ENCODE measurements at places on chromosomes 5 and 9.
A peak's percentile ranks its signal among the peaks of the same experiment; 100 is the strongest.

DNA sequence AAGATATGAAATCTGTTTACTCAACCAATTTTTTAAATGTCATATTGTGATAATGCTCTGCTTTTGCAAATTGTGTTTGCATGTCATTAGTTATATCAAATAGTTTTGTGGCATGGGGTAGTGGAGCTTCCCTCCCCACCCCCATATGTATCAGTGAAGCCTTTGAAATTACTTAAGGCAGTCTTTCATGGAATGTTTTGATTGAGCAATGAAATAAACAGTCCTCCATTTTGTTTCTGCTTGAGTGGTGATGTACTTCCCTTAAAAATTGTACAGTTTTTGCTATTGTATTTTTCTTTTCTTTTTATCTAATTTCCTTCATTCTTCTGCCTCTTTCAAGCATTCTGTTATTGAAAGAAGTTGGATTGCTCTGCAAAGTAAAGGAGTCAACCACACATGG lies 3.5 kb downstream of the SOWAHA start:
- DNase-seq, result no peak

GRCh38 chr5:92409134-92409533 lies 1026.0 kb upstream of the ARRDC3 start:
- DNase-seq, result no peak

- no peak for DNase-seq
These were observed 18.6 kb upstream of the NKD2 start for GRCh38 chr5:989961-990530.

GRCh38 chr5:139912804-139913203 lies 117.2 kb downstream of the PSD2 start:
- DNase-seq, result no peak

DNA sequence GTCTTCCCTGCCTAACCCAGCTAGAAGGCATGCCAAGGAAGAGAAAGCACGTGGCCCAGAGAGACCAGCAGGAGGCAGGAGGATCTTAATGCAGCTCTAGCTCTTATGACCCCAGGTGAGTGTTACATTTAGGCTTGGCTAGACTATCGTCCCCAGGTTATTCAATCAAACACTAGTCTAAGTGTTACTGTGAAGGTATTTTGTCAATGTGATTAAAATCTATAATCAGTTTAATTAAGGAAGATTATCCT lies 483.7 kb downstream of the BNC2 start:
- DNase-seq, result no peak

- DNase-seq, result no peak
These were observed 10.4 kb upstream of the SPINK4 start for GRCh38 chr9:33229359-33230114.

GRCh38 chr5:179878222-179879002 lies 19.8 kb upstream of the MRNIP start:
- DNase-seq, result no peak

- no peak for DNase-seq
These were observed 4.9 kb upstream of the SCGB3A1 start for GRCh38 chr5:180596115-180596667.

GRCh38 chr9:119339056-119339455 lies 30.2 kb downstream of the BRINP1 start:
- DNase-seq, result no peak

- no peak for DNase-seq
These were observed 16.1 kb upstream of the TMED7 start for GRCh38 chr5:115641948-115642347.

GRCh38 chr9:6049798-6050197 lies 34.4 kb upstream of the RANBP6 start:
- DNase-seq, result peak; percentile 30

DNA sequence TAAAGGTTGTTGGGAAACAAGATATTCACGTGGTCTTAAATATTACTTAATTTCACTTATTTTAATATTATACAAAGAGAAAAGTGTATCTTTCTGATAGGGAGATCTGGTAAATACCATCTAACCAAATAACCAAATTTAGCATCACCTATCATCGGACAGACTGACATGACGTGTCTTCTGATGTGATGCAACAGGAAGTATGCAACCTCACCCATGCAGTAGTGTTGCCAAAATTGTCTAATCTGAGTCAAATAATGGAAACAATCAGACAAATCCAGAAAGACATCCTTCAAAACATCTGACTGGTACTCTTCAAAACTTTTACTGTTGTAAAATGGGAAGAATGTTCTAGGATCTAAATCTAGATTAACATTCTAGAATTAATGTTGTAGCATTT lies 148.0 kb downstream of the FGF1 start:
- no peak for DNase-seq

- no peak for DNase-seq
These were observed 9.4 kb upstream of the SPDL1 start for GRCh38 chr5:169574134-169574646.

DNA sequence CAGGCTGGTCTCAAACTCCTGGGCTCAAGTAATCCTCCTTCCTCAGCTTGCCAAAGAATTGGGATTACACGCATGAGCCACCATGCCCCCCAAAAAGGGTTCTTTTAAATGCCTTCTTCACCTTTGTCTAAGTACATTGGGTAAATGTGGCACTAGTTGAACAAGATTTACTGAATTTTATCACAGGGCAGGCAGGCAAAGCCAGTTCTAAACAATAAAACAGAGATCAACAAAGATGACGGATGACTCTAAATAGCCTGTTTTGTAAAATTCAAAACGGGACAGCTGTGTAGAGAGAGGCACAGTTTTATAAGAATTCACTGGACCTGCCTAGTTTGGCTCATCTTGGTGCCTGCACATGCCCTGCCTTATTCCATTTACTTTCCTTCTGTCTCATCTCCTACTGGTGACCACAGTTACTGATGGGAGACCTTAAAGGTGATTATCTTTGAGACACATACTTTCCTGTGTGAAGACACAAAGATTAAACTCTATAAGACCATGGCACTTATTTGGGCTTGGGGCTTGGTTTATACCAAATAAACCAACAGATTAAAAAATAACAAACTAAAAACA lies 149.6 kb upstream of the DMRT1 start:
- DNase-seq, result no peak

- no peak for DNase-seq
These were observed 163.8 kb downstream of the GADD45G start for GRCh38 chr9:89768650-89769071.

DNA sequence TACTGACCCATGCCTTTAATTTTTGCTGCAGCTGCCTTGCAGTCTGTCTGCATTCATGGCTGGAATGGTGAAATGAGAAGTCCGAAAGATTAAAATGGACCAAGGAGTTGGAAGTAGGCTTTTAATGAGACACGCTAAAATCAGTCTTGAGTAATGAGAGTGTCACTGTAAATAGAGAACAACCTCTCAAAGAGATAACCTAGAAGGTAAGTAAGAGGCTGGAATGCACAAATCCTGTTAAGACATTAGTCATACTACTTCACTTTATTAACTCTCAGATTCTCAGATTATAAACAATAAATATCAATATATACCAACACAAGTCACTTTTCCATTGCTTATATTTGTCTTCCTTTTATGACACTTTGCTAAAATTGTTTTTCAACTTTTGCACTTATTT lies 880.6 kb upstream of the C9orf72 start:
- DNase-seq, result no peak

DNA sequence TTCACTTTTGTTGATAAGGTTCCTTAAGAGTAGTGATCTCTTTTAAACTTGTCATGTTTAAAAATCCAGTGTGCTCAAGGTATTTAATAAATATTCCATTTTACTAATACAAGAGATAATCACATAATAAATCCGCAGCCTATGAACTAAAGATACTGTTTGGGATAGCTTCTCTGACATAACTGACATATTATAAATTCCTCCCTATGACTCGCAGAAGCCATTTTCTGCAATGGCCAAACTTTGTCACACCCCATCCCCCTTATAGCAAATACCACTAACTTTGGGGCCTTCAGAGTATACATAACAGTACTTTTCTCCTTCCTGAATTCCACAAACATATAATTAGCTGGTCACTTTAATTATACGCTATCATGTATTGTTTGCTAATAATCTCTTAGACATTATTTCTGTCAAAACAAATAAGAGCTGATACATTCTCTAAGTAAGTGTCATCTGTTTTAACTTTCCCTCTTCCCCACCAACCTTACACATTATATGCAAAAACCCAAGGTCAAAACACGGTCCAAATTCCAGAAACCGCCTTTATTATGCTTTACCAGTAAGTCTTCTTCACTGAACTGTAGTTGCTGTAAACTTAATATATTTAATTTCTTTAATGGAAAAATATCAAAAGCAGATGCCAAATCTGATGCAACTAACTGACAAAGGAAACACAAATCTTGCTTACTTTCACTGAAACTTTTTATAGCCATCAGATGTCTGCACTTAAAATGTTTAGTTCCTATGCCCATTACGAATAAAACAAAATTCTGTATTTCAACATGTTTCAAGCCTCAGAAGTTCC lies 971 bp downstream of the TMEM267 start:
- DNase-seq, result no peak

GRCh38 chr5:132433141-132433540 lies 57.4 kb downstream of the IRF1 start:
- no peak for DNase-seq

GRCh38 chr5:81425569-81425968 lies 31.6 kb upstream of the ACOT12 start:
- DNase-seq, result peak; percentile 8

DNA sequence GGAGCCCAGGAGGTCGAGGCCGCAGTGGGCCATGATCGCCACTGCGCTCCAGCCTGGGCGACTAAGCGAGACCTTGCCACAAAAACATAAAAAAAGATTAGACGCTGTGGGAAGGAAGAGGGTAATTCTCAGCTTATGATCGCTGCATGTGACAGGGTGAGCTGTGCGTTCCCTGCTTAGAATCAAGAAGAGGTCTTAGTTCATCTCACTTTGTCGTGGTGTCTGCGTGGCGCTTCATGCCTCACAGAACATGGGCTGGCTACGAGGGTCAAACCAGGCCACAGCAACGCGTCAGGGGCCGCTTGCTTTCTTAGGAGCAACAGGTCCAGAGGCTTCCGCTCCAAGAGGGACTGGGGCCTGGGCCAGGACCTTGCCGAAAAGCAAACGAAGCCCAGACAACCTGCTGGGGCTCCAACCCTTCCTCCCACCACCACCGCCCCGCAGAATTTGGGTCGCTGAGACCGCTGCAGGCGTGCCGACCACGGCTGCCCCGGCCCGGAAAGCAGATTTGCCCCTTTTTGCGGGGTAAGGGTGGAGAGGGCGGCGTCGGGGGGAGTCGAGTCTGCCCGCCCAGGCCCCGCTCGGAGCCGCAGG lies 10.0 kb upstream of the GRIN1 start:
- DNase-seq, result no peak

DNA sequence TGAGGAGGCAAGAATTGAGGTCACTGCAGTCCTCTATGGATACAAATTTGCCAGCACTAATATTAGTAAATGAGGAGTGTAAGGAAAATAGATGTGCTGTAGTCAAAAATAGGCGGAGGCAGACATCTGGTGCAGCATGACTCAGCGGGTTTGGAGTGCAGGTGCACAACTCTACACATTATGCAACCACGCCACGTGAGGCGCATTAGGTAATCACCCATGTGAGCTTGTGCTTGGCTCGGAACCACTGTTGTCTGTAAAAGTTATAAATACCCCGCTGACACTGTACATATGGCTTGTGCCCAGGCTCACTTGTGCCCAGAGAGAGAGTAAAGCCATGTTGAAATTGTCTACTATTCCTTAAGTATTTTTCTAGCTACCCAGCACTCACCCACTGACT lies 623.5 kb upstream of the NUDT12 start:
- DNase-seq, result no peak

DNA sequence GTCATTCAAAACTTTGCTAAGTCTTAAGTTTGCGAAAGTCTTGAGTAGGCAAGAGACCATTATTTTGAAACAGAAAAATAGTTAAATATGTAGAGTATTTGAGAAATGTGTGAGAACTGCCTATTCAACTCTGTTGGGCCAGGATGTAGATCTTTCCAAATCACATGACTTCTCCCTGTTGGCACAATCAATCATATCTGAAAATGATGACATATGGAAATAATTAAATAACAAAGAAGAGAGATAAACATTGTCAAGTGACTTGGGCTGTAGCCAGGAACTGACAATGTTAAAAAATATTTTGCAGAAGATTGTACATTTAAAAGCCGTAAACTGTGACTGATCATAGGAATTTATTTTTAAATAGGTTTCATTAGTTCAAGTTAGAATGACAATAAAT lies 104.6 kb upstream of the IL6ST start:
- no peak for DNase-seq

DNA sequence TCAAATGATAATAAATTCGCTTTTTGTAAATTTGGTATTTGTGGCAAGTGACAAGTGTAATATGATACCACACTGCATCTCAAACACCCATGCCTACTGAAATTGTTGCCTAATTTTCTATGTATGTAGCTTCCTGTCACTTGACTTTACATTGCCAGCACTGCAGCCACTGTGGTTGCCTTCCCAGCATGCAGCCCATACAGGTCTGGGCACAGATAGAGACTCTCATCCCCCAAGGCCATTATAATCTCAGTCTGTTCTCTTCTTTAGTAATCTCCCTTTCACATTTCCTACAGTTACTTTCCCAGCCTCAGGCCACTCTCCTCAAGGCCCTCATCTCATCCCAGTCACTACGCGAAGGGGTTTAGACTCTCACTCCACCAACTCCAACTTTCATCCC lies 1200.6 kb downstream of the PTPRD start:
- DNase-seq, result no peak

- no peak for DNase-seq
These were observed 30.9 kb downstream of the GLT6D1 start for GRCh38 chr9:135608294-135608998.

DNA sequence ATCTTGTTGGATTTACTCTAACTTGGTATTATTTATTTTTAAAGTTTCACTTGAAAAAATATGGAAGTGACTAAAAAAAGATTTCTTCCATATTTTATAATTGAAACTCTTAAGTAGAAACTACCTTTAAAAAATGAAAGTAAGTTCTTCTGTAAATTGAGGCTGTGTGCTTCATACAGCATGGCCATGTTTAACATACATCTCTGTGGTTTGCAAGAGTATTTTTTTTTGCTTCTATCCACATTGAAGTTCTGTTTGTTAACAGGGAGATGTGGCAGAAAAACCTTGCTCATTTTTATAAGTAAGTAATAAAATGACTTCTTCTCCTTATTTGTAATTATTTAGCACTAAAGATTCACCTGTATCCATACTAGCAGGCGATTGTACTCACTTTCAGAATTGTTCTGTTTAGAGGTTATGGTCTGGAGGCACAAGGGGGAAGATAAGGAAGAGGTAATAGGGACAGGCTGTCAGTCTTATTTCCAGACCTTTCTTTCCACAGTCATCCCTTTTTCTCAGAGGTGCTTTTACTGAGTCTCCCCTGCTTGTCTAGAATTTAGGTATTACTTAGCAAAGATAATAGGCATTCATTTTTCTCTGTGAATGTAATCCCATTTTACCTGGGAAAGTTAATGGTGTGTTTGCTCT lies 16.0 kb downstream of the FYB1 start:
- DNase-seq, result no peak

GRCh38 chr9:94140791-94141790 lies 56.8 kb downstream of the PTPDC1 start:
- no peak for DNase-seq

GRCh38 chr9:21580636-21581378 lies 98.7 kb upstream of the IFNE start:
- no peak for DNase-seq
